Fibroblast of pulmonary artery (primary cell): ENCODE measurements at places on chromosomes 12 and 14.

DNA sequence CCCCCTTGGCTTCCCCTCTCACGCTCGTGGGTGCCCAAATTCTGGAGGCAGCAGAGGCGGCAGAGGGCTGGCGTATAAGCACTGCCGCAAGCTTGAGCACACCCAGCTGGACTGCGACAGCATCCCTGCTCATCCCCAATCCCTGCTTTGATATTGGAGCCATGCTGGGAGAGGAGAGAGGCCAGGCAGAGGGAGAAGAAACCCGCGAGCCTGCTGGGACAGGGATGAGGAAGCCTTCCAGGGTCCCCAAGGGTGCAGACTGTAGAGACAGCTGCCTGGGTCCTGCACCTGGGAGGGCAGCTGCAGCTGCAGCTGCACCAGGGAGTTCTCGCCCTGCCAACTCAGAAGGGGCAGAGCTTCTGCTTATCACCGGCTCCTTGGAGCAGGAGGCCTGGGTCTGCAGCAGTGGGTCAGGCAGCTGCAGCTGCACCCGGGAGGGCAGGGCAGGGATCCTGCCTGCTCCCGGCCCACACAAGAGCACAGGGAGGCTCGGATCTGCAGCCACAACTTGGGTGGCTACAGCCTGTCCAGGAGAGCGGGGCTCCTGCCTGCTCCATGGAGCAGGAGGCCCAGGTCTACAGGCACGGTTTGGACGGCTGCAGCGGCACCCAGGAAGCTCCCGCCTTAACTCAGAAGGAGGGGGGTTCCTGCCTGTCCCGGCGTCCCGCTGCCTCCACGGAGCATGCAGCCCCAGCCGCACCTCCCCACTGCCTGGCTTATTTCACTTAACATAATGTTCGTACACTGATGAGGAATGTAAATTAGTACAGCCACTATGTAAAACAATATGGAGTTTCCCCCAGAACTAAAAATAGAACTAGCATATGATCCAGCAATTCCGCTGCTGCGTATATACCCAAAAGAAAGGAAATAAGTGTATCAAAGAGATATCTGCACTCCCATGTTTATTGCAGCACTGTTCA lies 60.4 kb upstream of the SGPP1 start:
- no peak for DNase-seq

GRCh38 chr14:104551851-104552737 lies 27.5 kb upstream of the C14orf180 start:
- no peak for DNase-seq

DNA sequence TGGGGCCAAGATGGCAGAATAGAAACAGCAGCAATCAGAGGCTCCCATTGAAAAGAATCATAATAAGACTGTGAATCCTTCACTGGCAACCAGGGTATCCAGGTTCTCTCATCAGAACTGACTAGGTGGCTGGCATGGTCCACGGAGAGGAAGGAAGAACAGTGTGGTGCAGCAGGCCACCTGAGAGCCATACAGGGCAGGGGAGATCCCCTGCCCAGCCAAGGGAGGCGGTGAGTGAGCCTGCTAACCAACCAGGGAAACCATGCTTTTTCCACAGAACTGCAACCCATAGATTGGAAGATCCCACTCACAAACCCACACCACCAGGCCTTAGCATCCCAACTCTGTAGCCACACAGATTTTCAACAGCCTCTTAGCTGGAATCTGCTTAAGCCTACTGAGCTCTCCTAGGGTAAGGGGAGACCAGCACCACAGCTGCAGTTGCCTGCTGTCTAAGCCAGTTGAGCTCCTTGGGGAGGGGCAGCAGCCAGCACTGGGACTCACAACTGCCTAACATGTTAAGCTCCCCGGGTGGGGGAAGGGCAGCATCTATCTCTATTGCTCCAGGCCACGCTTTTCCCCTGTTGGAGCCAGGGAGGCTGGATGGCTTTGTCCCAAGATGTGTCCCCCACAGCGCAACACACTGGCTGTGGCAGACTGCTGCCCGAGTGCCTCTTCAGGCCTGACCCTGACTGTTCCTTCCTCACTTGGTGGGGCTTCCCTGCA lies 342.6 kb upstream of the CCDC196 start:
- DNase-seq: no peak

GRCh38 chr12:95687937-95688336 lies 102.6 kb downstream of the NTN4 start:
- no peak for DNase-seq

DNA sequence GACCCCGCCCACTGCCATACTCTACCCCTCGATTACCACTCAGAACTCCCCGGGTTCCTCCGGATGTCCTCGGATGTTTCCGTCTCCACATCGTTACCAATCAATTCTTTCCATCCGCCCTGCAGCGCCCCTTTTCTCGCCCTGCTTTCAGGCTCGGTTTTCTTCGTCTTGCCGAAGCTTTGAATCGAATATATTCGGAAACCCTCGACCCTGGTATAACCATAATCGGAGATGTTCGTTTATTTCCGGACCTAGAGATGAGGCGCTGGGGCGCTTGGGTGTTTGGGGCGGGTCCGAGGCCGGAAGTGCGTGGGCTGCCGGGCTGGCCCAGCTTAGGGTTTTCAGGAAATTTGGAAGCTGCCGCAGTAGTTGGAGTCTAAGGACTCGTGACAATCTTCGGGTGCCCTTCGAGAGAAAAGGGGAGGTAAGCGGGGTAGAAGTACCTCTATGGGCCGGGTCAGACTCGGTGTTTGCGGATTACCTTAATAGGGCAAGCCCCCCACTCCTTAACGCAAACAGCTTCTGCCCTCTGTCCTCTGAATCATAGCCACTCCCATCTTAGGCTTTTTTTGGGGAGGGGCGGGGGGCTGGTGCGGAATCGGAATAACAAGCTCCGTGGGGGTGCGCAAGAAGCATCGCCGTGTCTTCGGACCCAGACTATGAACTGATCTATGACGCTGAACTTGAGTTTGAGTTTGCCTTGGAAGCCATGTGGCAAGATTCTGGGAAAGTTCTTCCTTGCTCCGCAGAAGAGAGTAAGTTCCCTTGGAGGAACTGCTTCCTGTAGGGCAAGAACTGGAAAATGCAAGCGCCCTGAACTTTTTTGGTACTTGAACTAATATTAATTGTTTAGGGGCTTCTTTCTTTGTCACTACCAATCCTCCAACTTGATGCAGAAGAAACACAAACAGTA lies at the start of gene C14orf119:
Gene C14orf119 (plus strand): TSS at position 310 of the 913 bp plus-strand sequence. CDS start 2,154 bp downstream, outside the sequence.
- peak; percentile 100 for DNase-seq

GRCh38 chr14:90659156-90659555 lies 157.1 kb downstream of the TTC7B start:
- no peak for DNase-seq

GRCh38 chr14:75445963-75446362 lies 18.1 kb downstream of the JDP2 start:
- no peak for DNase-seq

GRCh38 chr12:49671031-49671765 lies 36.0 kb downstream of the FMNL3 start:
- no peak for DNase-seq

DNA sequence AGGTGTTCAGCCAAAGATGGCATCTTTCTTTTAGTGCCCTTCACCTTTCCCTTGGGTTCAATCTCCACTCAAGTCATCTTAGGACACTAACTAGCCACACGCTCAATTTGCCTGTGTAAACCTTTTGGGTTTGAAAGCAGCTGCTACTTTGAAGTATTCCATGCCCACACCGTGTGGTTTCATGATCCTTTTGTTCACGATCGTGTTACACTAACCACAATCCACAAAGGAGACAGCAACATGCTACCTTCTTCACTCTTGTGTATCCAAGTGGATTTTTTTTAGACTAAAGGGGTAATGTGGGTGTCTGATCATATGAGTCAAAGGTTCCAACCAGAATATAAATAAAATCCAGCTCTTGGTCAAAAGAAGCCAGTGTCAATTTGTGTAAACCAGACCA lies 122.7 kb upstream of the FAR2 start:
- no peak for DNase-seq

- DNase-seq: no peak
These were observed 43.4 kb downstream of the KCNJ8 start for GRCh38 chr12:21731144-21731543.

DNA sequence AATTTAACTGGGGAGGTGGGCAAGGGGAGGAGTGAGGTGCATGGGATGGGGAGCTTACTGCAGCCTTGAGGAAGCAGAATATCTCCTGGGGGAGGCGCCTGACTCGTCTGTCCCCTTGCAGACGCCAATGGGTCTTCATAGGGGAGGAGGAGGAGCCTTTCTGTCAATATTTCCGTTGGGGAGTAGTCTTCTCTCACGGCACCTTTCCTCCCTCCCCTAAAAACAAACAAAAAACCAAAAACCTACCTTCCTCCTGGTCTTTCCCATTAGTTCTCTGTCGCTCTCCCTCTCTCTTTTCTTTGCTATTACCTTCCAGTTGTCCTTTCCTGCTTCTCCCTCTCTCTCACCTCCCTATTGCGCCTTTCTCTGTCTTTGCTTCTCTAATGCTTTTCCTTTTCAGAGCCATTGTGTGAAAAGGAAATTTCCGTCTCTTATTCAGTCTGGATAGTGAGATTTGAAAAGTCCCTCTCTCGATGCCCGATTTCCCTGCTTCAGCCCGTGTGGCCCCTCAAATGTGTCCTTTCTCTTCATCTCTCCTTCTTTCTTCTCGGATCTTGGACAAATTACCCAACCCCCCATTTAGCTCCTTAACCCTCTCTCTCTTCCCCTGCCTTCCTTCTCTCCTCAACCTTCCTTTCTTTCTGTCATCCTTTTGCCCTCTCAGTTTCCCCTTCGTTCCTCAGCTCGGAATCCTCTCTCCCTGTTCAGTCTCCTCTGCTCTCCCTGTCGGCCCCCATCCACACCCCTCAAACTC lies 5.9 kb downstream of the GPR84 start:
- no peak for DNase-seq
